ENCODE measurements at places on chromosomes 1 and 21. TPM values are rescaled to one million over a fixed set of nuclear protein-coding genes. Genes with fewer than 3 reads are reported as not detected.

- DNase-seq = peak; percentile 97
These were observed at the start of gene LRRC8C for GRCh38 chr1:89632657-89633247. Gene LRRC8C, plus strand, starts transcription at chr1:89633120. Its CDS starts 53,354 bp downstream, at chr1:89686474.

DNA sequence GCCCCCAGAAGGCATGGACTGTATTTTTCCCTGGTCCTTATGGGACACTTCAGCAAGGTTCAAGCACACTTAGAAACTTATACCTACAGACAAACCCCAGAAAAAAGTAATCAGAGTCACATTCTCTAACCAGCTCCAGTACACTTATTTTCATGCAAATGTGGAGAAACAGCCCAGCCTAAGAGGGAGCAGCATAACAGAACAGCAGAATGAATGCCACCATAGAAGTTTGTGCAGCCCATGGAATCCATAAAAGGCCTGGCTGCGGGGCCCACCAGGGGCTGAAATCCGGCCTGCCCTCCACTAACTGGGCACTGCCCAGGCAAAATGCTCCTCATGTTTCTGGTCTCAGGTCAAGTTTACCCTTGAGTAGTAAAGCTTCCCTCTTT, 60.4 kb upstream of the ATP1A1 start:
- no peak for DNase-seq

DNA sequence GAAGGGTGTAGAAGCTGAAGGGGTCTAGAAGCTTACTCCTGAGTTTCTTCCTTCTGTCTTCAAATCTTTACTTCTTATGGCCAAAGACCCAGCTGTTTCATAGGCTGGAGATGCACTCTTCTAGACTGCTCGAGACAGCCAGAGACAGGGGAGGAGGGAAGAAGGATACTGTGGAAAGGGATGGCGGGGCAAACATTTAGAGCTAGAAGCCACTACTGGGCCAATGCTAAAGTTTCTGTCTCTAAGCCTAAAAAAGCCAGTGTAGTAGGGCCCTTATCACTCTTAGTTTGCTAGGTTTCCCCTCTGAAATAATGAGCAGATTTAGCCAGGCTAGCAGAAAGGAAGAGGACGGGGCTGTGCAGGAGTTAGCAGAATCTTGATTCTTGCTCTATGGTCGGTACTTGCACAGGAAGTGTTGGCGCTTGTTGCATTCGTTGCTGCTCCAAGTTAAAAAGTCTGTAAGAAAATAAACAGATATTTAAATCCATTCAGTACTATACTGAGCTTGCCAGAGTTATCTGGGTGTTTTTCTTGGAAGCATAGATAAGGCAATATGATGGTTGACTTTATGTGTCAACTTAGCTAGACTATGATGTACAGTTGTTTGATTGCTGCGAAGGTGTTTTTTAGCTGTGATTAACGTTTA, 16.9 kb downstream of the REG4 start:
- no peak for DNase-seq

GRCh38 chr1:87335175-87335884, 6.7 kb downstream of the LMO4 start:
- DNase-seq = peak; percentile 72

The HSF2BP gene
- total RNA-seq = 2.3 TPM

The GBP1 gene
- 9.9 TPM for total RNA-seq

The CCDC27 gene
- not detected for total RNA-seq

GRCh38 chr1:10615932-10616671, 141.4 kb downstream of the PEX14 start:
- DNase-seq = no peak

- no peak for DNase-seq
These were observed 9.2 kb downstream of the LBR start for GRCh38 chr1:225418598-225418997.

DNA sequence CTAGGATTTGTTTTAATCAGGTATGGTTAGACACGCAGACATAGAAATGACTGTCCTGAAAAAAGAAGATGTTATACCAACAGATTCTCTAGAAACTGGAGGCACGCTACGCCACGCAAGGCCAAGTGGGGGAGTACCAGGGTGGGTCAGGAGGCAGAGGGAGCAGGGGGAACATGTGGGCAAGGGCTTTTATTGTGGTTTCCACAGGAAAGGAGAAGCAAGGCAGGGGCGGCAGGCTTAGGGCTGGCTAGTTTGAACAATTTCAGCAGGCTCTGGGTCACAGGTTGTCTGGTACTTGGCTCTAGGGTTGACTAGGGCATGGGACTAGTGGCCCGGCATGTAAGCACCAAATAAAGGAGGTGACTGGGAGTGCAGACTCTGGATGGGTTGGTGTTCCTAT, 7.2 kb downstream of the MTARC2 start:
- no peak for DNase-seq

The AHDC1 gene
- 48.0 TPM for total RNA-seq

GRCh38 chr1:74463333-74463988, 49.0 kb downstream of the LRRC53 start:
- no peak for DNase-seq

DNA sequence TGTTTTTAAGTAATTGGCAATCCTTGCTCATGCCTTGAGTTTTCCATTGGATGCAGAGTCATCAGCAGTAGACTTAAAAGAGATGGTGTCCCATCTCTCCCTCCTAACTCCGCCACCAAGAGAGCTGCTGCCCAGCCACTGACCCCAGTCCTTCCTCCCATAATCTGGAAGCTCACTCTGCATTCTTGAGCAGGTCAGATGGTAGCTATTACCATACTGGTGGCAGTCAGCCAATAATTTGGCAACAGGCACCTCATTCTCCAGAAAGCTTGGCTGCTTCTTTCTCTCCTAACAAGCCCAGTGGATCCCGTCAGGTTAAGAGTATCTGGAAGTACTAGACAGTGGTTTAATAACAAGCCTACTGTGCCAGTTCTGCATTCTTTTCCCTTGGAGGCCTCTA, 272.1 kb downstream of the ZNF648 start:
- DNase-seq = no peak

- DNase-seq = no peak
These were observed 7.9 kb upstream of the DISC1 start for GRCh38 chr1:231618609-231619256.

DNA sequence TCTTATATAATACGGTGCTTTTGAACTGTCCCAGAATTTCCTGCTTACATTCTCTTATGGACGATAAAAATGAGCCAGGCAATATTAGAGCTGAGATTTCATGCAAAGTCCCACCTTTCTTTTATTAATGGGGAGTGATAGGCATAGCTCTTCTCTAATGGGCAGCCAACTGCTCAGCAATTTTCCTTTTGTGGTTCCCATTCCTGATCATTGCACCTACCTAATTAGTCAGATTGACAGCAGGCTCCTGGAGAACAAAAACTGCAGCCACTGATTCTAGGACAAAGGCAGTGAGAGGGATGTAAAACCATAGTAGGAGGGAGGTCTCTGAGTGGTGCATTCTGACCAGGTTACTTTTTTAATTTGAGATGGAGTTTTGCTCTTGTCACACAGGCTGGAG, 110.4 kb downstream of the UCK2 start:
- no peak for DNase-seq

The FCRLB gene
- 0.36 TPM for total RNA-seq

- DNase-seq = no peak
These were observed 38.1 kb downstream of the DISP3 start for GRCh38 chr1:11516961-11517635.

The SYNC gene
- 0.49 TPM for total RNA-seq

The HHAT gene
- 6.0 TPM for total RNA-seq

DNA sequence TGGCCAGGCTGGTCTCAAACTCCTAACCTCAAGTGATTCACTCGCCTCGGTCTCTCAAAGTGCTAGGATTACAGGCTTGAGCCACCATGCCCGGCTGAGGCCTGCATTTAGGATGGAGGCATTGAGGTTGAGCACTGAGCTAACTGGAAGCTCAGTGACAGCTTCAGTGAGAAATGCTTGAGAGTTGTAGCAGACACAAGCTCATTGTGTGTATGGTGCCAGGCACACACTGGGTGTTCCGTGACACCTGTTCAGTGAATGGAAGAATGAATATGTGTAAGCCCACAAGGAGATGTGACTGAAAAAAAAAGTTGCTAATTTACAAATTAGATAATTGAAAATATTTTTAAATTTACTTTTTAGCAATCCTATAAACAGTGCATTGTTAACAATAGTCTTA, 21.8 kb downstream of the LURAP1 start:
- DNase-seq = no peak

DNA sequence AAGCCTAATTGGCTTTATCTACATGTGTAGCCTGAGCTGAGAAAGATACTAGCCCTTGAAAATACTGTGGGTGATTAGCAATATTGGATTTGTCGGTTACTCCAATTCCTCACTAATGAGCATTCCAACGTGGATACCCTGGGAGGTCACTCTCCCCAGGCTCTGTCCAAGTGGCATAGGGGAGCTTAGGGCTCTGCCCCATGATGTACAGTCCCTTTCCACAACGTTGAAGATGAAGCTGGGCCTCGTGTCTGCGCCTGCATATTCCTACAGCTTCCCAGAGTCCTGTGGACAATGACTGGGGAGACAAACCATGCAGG, 2.6 kb downstream of the RCC1 start:
- no peak for DNase-seq

DNA sequence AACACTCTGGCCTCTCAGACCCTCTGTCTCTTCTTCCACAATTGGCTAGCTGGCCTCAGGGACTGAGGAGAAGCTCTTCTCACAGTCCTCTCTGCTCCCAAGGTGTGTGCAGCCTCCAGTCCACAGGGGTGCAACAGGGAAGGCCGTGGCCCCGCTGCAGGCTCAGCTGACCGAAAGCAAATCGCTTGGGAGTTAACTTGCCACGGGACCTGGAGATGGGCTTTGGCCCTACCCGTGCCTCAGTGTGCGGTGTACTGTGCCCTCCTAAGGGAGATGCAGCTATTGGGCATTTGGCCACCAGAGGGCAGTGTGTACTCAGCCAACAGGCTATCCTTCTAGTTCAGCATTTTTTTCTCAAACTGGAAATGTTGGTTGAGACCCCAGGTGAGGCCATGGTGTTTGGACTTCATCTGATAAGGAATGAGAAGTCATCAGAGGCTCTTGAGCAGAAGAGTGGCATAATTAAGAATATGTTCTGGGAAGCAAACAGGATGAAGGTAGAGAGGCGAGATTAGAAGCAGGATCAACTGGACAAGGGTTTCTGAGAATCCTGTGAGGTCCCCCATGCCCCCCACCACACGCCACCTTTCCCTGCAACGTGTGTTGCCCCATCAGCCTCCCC, 42.5 kb upstream of the TMEM125 start:
- peak; percentile 90 for DNase-seq

DNA sequence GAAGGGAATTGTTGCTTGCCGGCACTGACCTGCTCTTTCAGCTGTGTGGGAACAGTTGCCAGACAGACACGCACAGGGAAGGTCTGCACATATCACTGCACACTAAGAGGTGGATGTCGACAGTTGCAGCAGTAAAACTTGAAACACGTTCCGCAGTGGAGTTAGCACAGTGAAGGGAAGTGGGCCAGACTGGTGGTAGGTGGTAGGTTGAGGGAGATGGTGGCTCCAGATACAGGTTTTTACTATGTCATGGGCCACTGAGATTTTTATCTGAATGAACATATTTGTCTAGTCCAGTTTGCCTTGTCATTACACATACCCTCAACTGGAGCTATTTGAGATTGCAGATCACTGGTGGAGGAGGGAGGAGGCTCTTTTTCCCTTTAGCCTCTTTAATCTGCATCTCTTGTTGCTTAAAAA, 13.5 kb downstream of the MRPS6 start:
- DNase-seq = no peak

GRCh38 chr1:72845381-72845780, 563.0 kb upstream of the NEGR1 start:
- DNase-seq = peak; percentile 17

The NID1 gene
- total RNA-seq = 186 TPM

The CELSR2 gene
- total RNA-seq = 1.6 TPM

DNA sequence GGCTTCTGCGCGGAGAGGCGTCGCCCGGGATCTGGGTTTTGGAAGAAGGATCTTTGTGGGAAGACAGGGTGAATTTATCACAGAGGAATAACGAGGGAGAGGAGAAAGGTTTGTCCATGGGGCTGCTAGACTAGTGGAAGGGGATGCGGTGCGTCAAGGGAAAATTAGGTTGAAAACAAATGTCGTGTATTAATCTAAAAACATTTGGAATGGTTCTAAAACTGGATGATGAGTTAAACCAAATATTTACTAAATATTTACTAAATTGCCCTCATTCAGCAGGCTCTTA, 647 bp downstream of the RO60 start:
- no peak for DNase-seq

The F5 gene
- total RNA-seq = not detected

- DNase-seq = no peak
These were observed 101.7 kb downstream of the NAV1 start for GRCh38 chr1:201640624-201641023.

DNA sequence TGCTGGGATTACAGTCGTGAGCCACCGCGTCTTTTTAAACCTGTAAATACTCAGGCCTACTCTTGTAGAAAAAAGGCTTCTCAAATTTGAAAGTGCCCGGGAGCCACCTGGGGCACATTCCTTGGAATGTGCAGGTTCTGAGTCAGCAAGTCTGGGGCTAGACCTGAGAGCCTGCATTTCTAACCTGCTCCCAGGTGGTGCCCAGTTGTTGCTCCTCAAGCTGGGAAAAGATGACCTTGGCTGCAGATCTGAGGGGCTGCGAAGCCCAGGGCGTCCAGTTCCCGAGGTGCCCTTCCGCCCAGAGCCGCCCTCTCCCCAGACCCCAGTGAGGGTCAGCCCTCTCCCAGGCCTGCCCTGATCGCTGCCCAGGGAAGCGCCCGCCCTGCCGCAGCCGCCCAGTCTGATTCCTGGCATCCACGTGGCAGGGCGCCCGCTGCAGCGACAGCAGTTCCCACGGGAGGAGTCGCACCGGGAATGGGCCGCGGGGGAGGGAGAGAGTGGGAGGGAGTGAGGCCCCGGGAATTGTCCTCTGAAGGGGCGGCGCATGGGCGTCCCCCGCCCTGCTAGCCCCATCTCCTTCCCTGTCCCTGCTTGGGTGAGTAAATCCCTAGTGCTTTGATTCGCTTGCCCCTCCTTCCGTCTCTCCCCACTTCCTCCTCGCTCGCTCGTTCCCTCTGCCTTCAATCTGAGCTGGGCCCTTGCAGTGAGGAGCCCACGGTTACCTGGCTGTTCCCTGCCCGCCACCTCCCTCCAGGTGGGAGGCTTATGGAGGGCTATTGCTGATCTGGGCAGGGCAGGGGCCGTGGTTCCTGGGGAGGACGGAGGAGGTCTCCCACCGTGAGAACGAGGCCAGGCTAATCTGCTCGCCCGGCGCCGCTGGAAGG, 18.8 kb upstream of the TENT5B start:
- peak; percentile 47 for DNase-seq

The CHTOP gene
- 59.3 TPM for total RNA-seq

DNA sequence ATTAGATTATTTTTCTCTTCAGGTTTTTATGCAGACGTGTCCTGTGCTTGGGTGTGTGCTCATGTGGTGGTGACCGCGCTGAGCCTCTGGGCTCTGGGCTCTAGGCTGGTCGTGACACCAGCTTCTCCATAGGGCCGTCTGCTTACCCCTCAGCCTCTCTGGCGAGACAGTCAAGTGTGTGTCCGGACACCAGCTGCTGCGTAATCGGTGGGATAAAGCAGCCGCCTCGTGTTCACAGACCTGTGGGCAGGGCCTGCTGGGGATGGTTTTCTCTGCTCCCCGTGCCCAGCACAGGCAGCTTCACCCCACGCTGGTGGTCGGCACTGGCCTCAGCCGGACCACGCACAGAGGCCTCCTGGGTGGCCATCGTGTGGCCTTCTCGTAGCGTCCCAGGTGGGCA, 33.6 kb upstream of the DIP2A start:
- no peak for DNase-seq

- no peak for DNase-seq
These were observed 1.4 kb downstream of the CITED4 start for GRCh38 chr1:40860706-40861223.

GRCh38 chr1:145886816-145887215, 1.1 kb upstream of the ANKRD35 start:
- no peak for DNase-seq
